ENCODE measurements at places on chromosomes 2 and 18.

GRCh38 chr18:25608091-25608490, 256.1 kb upstream of the ZNF521 start:
- no peak for DNase-seq

DNA sequence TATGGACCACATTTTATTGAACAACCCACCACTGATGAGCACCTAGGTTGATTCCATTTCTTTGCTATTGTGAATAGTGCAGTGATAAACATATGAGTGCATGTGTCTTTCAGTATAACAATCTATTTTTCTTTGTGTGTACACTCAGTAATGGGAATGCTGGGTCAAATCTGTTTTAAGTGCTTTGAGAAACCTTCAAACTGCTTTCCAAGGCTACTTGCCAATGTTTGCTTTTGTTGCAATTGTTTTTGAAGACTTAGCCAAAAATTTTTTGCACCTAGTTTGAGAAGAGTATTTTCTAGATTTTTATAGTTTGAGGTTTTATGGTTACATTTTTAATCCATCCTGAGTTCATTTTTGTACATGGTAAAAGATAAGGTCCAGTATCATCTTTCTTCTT, 587.4 kb upstream of the SETBP1 start:
- no peak for DNase-seq

GRCh38 chr2:75146606-75147332, 52.6 kb downstream of the TACR1 start:
- no peak for DNase-seq

DNA sequence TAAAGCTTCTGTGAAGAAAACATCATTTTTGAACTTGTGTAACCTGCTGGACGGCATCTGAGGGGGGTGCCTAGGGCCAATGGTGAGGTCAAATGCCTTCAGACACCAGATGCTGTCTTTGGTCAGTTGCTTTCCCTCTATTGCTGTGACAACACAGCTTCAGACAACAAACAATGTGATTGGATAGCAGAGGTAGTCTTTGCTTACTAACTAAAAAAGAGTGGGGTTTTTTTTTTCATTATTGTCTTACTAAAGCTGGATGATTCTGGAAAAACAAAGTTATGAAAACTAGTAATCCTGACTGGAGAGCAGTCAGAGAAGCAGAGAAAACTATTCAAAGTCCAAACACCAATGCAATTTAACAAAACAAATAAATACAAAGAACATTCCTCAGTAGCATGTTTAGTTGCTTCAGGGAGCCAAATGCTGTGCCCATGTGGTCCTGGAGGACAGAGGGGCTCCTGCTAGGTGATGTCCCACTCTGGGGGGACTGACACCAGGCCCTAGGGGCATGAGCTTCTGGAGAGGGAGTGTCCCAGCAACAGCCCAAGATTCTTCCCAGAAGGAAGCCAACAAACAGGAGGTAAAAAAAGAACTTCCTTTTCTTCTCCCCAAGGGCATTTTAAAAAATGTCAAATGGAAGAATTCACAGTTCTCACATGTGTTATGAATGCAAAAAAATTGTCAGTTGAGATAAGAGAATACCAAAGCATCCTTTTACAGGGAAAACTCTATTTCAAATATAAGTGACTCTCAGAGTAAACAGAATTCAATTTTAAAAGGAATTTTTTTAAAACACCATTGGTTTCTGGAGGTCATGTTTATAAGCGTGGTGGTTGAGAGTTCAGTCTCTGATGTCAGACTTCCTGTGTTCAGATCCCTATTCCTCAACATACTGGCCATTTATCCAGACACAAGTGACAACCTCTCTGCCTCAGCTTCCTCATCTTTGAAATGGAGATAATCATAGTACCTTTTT, 181.1 kb upstream of the PGAP1 start:
- no peak for DNase-seq

- DNase-seq, result no peak
Observed at GRCh38 chr2:96753661-96754282, 6.9 kb upstream of the CNNM4 start.

DNA sequence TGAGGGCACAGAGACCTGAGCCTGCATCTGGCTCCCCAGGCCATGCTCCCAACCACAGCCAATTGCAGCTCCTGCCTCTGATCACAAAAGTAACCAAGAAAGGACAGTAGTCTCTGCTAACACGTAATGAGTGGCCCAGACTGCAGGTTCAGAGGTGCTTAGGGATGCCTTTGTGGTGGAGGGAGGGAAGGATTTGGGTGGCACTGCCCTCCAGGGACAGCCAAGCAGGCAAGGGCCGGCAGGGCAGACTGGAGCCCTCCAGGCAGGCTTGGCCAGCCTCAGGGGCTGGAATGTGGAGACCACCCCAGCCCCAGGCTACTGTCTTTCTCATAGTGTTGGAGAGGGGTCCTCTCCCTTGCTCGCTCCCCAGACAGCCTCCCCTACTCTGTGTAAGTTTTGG, 114.5 kb upstream of the SMAD2 start:
- no peak for DNase-seq

Measured in ureter (tissue), 1 donor.